ENCODE measurements at places on chromosomes 3 and 15.

GRCh38 chr15:71093054-71094024 is 21.9 kb upstream of the THSD4 start:
- peak; percentile 68 for DNase-seq

DNA sequence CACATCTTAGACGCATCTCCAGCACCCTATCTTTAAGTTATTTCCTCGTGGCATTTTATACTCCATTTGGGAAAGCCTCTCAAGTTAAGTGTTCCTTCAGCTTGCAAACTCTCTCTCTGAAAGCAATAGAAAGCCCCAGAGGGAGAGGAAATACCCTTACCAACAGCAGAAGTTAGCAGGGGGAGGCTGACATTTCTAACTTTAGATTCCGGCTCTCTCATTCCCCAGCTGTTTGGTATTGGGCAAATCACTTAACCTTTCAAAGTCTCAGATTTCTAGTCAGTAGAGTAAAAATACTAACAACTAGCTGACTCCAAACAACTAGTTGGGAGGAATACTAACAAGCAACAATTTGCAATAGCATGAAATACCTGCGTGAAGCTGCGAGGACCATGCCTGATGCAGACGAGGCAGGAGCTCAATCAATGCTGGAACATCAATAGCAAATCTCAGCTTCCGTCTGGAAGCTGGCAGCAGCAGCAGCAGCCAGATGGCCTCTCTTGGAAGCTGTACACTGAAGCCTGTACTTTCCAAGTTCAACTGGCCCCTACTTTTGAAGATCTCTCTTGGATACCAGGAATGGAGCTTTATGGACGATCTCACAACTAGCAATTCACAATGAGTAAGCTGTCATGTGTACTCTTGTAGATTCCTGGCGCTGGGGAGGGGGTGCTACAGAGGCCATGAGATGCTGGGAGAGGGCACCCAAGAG is 47.8 kb downstream of the THBS1 start:
- no peak for DNase-seq

GRCh38 chr15:72198356-72199204 is 993 bp upstream of the GRAMD2A start:
- DNase-seq = no peak

DNA sequence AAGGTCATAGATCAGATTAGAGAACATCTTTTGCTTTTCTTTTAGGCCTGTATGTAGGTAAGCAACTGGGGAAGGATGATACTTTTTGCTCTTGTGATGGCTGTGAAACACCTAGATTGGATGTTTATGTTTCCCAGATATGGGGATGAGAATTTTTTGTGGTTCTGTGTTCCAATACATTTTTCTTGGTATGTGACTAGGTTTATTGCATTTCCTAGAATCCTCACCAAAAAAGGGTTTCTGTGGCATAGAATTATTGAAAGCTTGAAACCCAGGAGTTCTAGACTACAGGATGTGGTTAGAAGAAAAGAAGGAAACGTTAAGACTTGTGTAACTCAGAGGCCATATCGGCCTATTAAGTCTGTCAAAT is 25.8 kb downstream of the OXNAD1 start:
- no peak for DNase-seq

GRCh38 chr3:52218937-52219650 is 6.4 kb downstream of the TLR9 start:
- no peak for DNase-seq

DNA sequence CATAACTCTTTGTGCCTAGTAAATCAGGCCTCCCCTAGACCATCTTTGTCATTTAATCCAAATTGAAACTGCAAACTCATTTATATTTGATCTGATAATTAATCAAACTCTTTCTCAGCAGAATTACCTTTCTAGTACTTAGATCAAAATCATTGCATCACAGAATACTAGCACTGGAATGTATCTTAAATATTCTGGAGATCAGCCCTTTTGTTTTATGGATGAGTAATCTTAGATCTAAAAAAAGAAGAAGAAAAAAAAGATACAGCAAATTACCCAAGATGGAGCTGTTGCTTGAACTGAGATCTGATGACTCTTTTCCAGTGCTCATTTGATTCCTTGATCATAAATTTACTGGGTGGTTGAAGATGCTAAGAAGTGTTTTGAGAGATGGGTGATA is 47.9 kb downstream of the NAALADL2 start:
- peak; percentile 1 for DNase-seq

GRCh38 chr3:195806211-195806915 is 5.4 kb downstream of the MUC4 start:
- no peak for DNase-seq

DNA sequence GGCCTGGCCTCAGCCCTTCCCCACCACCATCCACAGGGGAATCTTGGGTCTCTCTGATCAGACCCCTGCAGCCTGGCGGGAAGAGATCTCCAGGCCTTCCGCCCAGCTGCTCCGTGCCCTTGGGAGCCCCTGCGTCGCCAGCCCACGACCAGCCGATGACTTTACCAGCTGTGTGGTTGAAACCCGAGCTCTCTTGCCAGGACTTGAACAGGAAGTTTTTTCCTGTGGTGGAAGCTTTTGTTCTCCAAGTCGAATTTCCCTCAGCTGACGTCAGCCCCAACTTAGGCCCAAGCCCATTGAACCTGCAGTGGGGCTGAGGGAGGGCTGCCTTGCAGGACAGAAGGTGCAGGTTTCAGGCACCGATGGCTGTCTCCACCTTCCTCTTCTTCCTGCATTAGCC is 51.7 kb upstream of the SMAD3 start:
- no peak for DNase-seq

GRCh38 chr15:64152507-64153387 is 1.2 kb downstream of the SNX22 start:
- DNase-seq = no peak

DNA sequence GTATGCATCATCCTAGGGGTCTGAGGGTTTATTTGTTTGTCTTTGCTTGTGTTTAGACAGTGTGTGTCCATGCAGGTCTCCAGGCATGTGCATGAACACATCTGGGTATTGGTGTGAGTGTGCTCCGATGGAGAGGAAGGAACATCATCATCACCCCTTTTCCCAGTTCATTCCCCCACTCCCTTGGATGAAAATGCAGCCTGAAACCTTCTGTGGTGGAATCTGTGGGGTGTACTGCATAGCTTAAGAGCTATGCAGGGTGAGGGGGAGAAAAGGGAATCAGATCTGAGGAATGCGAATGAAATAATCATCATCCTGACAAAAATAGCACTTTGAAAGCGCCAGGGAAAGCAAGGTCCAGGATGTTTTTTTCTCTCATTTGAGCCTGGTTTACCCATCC is 520.1 kb downstream of the NTRK3 start:
- DNase-seq = peak; percentile 17

GRCh38 chr3:46539443-46540005 is 26.6 kb downstream of the LRRC2 start:
- no peak for DNase-seq

- no peak for DNase-seq
Measured at GRCh38 chr3:48275287-48276027, 34.6 kb downstream of the ZNF589 start.

DNA sequence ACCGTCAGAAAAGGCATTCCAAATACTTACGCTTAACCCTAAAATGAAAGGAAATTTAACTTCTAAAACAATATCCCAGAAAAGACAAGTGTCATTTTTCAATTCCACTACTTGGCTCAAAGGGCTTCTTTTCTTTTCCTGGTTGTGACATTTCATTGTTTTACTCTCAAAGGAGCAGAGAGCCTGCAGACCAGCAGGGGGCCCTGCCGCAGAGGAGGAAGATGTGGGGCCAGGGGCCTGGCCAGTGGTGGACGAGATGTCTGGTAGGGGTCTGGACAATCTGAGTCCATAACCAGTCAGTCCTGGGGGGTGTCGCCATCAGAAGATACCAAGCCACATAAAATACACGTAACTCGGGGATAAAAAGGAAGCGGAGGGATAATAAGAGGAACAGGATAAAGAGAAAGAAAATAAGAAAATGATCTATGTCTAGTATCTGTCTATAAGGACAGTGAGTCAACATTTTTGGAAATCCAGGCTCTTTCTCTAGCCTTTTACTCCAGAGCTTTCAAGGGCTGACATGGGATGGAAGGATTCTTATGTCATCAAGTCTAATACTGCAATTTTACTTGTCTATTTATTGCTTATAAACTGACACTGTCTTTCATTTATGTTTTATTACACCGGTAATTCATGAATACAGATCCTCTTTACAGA is 54.2 kb upstream of the ARHGEF3 start:
- DNase-seq = no peak

DNA sequence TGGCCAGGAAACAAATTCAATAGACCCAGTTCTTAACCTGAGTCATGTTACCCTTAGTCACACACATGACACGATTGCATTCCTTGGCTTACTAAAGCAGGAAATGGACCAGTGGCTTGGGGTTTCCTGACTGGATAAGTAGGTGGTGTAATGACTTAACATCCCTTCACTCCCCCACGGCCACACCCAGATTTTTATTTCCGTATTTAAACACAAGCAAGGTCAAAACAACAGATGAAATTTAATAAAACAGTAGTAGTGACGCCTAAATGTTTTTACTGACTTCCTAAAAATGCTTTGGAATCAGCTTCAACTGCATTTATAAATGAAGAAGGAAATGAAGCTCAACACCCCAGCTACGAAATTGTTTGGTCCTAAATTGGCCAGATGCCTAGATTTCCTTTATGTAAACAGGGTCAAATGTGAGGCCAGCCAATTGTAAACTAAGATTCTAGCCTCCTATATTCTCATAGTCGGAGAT is 324.3 kb downstream of the CHST2 start:
- peak; percentile 81 for DNase-seq

GRCh38 chr15:47431501-47431900 is 285.8 kb upstream of the SEMA6D start:
- DNase-seq = peak; percentile 50

- no peak for DNase-seq
Measured at GRCh38 chr3:128484404-128485281, 8.4 kb downstream of the GATA2 start.

DNA sequence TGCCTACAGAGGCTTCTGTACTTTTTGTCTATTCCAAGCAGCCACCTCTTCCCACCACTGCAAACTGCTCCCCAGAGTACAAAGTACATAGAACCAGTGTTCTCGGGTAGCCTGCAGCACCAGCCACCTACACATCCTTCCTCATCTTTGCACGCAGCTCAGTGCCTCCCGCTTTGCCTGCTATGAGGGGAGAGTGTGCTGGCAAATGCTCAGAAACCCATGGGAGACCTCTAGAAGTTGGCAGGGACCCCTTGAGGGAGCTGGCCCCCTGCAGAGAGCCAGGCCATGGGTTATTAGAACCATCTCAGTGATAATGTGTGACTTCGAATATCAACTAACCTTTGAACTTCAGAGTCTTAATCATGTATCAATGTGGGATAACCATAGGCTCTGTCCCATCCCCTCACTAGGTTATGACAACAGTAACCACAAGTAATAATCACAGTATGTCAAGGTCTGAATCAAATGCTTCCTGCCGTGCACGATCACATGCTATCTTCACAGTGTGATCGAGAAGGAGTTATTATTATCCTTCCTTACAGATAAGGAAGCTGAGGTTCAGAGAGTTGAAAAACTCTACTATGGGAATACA is 22.8 kb upstream of the SMAD3 start:
- DNase-seq = no peak

- no peak for DNase-seq
Measured at GRCh38 chr15:90327311-90327710, 24.8 kb upstream of the ZNF774 start.

DNA sequence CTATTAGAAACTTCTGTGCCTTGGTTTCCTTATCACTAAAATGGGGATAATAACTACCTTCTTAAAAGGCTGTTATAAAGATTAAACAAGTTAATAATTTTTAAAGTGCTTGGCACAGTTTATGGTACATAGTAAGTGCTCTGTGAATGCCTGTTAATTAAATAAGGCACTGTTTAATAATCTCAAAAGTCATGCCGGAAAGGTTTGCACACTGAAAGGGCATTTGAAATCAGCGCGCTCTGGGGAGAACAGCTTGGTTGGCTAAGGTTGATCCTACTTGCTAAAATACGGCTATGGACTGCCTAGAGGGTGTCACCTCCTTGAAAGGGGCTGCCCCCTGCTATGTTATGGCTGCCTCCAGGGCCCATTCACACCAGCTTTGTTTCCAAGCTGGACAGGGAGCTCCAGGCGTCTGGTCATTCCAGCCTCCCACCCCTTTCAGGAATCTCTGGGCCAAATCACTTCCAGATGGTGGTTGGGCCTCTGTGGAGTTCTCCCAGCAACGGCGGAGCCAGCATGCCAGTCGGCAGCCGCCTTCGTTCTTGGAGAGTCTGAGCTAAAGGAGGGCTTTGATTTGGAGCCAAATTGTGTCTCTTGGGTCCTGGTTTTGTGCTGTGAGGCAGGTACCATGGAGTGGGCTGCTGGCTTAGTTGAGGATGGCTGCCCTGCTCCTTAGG is 5.9 kb downstream of the FLNB start:
- peak; percentile 80 for DNase-seq

- no peak for DNase-seq
Measured at GRCh38 chr3:181729341-181729869, 17.7 kb downstream of the SOX2 start.

- DNase-seq = no peak
Measured at GRCh38 chr3:106086038-106086437, 217.2 kb upstream of the CBLB start.

DNA sequence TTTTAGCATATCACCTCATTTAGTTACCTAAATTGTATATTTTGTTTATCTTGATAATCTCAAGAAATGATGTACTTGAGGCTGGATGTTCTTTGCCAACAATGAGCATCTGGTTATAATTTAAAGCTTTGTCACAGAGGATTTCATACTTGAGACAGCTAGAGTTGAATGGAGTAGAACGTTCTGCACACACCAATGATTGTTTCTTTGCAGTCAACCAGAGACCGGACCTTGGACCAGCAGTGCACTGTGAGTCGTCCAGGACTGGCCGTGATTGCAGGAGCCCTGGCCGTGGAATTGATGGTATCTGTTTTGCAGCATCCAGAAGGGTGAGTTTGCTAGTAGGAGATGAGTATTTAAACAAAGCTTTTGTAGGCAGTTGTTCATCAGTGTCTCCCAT is 90.4 kb downstream of the ATG7 start:
- no peak for DNase-seq

DNA sequence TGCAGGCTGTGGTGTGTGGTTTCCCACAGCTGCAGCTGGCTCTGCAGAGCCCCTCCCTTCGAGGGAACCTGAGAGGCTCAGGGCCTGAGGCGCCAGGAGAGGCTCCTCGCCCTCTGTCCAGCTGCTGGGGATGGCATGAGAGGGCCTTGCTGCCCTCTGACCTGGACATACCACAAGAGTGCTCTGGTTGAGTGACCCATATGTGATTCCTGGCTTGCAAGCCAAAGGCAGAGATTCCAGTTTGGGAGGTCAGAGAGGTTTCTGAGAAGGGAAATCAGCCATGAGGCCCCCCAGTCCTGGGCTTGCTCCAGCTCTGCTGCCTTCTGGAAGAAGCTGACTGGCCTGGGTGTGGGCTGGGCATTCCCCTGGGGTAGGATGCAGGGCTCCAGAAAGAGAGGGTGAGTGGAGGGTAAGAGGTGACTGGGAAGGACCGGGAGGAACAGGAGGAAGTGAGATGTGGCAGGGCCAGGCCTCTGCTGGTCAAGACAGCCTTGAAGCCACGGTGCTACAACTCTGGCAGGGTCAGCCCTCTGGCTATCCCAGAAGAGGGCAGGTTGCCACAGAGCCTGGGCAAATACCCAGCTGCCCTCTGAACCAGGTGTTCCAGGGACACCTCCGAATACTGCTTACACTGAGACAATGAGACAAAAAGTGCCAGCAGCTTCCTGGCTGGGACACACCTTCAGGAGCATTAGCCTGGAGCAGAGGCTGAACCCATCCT is 16.0 kb upstream of the SRP14 start:
- DNase-seq = peak; percentile 59

GRCh38 chr3:193052354-193053045 is 134.8 kb upstream of the MB21D2 start:
- no peak for DNase-seq

- DNase-seq = no peak
Measured at GRCh38 chr3:73280746-73281145, 219.3 kb downstream of the EBLN2 start.
